ENCODE measurements at places on chromosomes 3 and 15.

GRCh38 chr3:37308247-37308646 lies 133.9 kb upstream of the LRRFIP2 start:
- no peak for DNase-seq

- DNase-seq = no peak
Measured at GRCh38 chr15:90914305-90915080, 11.4 kb downstream of the MAN2A2 start.

GRCh38 chr3:14558029-14558428 lies 17.9 kb upstream of the GRIP2 start:
- no peak for DNase-seq

DNA sequence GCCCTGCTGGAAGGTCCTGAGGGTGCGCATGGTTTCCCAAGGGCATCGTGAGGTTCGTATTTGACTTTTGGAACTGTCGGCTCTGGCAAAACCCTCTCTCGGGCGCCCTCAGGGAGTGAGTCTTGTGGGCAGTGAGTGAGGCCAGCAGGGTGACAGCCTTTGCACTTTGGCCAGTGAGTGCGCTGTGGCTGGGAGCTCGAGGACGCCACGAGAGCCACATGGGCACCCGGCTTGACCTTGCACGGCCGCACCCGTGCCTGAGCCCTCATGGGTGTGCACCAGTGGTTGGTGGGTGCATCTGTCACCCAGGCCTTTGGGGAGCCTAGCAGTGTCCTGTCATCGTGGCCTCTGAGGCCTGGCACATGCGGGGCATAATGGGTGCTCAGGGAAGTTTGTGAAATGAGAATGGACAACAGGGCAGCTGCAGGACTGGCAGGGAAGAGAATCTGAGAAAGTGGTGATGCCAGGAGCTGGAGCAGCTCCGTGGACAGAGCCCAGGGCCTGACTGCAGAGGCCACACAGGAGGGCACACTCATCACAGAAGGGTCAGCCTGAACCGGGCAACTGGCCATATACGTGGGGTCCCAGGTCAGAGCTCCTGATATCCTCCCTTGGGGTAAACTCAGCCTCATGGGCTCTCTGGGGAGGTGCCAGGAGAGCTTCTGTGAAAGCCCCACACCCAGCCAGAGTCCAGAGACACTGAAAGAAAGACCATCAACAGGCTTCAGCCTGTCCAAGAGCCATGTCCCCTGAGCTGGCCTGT lies 30.4 kb upstream of the SNRPA1 start:
- DNase-seq = no peak

GRCh38 chr3:179321668-179322285 lies 1.1 kb upstream of the ZNF639 start:
- DNase-seq = no peak
